ENCODE measurements at places on chromosomes 6 and 20.

- no peak for DNase-seq
Observed at GRCh38 chr20:9021699-9022098, 47.2 kb upstream of the PLCB4 start.

DNA sequence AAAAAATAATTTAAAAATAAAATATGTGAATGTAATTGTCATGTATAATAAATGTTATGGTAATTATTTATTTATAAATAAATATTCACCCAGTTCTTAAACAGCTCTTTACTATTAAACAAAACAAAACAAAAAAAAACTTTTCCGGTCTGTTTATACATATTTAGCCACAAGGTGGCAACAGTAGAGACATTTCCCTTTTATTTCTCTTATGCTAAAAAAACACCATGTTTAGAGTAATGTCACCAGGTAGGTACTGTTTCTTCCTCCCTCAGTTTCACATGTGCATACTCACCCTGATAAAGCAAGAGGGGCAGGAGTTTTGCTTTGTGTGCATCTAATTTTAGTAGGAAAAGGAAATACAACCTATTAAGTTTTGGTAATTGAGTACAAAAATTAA lies 610.4 kb upstream of the IMPG1 start:
- peak; percentile 9 for DNase-seq

- DNase-seq = no peak
Observed at GRCh38 chr6:166560222-166560621, 26.3 kb downstream of the RAMACL start.

DNA sequence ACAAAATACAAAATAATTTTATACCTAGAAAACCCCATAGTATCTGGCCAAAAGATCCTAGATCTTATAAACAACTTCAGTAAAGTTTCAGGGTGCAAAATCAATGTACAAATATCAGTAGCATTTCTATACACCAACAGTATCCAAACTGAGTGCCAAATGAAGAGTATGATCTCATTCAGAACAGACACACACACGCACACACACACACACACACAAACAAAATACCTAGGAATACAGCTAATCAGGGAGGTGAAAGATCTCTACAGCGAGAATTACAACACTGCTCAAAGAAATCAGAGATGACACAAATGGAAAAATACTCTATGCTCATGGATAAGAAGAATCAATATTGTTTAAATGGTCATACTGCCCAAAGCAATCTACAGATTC lies 49.2 kb downstream of the TOMM6 start:
- peak; percentile 10 for DNase-seq

DNA sequence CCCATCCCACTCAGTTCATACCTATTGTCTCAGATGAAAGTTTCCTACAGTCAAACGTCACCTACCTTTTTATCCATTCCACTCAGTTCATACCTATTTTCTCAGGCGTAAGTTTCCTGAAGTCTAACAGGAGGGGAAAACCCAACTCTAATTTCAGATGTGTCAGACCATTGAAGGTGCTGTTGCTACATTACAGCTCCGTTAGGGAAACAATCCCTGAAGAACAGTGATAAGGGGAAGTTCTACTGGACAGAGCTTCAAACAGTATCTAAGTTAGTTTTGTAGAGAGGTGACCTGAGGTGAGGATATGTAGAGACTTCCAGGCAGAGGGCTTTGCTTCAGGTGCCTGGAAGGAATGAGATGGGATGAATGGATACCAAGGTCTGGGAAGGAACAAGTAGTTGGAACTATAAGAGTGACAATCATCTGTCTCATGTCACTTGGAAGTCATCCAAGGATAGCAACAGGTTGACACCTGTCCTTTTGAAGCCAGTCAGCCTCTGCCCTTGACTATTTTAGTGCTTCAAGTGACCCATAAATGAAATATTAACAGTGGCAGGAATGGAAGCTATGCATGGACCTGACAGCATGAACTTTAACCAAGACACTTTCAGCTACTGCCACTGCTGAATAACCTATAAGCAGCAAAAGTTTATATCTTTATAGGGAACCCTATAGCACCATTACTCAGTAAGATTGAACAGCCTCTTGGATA lies 191.6 kb upstream of the MOCS1 start:
- DNase-seq = no peak

- DNase-seq = no peak
Observed at GRCh38 chr20:24768201-24768636, 180.8 kb upstream of the CST7 start.

DNA sequence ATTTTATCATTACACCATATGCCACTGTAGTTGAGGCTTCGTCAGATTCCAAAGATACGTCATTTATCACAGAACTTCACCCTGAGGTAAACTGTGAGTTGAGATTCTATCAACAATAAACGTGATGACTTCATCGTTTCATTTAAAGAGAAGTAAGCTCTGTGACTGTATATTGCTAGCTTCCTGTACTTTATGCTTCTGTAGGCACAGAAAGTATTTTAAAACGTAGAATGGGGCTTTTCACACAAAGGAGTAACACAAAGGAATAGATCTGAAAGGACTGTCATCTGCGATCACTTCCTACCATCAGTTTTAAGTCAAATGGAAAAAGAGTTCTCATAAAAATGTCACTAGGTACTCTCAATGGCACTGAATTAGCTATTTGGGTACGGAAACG lies 234.4 kb upstream of the MCHR2 start:
- no peak for DNase-seq

GRCh38 chr6:3353213-3353903 lies 94.6 kb downstream of the PSMG4 start:
- DNase-seq = no peak

DNA sequence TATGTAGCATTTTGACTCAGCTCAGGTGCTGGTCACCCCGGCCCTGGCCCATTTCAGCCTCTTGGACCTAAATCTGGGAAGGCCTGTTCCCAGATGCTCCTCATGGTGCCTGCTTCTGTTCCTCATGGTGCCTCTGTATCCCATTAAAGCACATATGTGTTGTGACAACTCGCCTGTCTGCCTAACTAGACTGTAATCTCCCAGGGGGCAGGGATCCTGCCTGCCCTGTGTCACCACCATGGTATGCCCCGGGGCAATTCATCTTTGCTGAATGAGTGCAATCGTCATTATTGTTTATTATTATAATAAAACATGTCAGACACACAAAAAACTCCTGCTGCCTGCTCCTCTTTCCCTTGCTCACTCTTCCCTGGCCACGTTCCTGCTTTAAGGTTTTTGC lies 62.0 kb downstream of the ZFP64 start:
- DNase-seq = peak; percentile 13

GRCh38 chr6:81751388-81752083 lies 945 bp downstream of the TENT5A start:
- DNase-seq = peak; percentile 44

GRCh38 chr6:56620229-56620868 lies 22.3 kb downstream of the DST start:
- no peak for DNase-seq

- peak; percentile 88 for DNase-seq
Observed at GRCh38 chr6:149026530-149026942, 279.7 kb downstream of the UST start.

DNA sequence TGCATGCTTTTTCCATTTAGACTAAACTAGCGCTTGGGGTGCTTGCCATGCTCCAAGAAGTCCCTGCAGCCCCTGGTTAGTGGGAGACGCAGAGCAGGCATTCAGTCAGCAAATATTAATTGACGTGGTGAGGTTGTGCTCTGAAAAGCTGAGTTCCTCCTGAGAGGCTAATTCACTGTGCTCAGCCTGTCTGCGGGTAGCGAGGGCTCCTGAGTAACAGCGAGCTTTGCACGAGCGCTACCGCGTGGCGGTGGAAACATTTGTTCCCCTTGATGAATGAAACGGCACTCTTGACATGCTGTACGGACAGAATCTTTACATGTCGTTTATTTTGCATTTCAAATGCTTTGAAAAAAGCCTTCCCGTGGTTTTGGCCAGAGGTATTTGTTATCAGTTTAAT lies 170.6 kb upstream of the AGPAT4 start:
- DNase-seq = peak; percentile 73

GRCh38 chr6:34872332-34872731 lies 15.5 kb downstream of the TAF11 start:
- no peak for DNase-seq

DNA sequence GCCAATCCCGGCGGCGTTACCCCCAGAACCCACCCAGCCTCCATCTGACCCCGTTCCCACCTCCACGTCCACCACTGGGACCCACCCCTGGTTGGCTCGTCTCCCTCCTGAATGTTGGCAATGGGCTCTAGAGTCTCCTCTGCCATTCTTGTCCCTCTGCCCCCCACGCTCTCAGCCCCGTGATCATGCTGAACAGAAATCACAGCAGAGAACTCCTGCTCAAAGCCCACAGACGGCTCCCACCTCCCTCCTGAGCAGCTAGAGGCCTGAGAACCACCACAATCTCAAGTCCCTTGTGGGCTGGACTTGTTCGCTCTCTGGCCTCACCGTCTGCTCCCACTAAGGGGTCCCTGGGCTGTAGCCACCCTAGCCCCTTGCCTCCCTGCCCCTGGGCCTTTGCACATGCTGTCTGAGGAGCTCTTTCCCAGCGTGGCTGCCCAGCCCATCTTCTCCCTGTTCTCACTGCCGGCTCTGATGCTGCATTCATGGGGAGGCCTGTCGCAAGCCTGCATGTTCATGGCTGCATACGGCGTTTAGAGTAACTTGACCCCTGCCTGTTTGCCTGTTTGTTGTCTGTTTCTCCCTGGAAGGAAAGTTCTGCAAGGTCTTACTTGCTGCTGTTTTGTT lies 11.2 kb upstream of the FRMD1 start:
- no peak for DNase-seq

DNA sequence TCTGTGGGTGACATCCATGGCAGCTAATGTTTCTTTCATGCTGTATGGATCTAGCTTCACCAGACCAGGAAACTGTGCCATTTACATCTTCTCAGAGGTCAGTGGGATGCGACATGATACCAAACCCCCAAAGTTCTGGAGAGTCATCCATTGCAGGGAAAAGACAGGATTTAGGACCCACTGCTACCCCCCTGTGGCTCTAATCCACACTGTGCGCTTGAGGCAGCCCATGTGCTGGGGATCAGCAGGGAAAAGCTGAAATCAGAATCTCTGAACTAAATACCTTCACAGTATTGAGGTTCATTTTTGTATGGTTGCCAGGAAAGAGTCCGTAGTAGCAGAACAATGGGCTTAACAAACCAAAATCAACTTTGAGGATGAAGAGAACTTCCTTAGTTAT lies 164.4 kb downstream of the TMEM242 start:
- no peak for DNase-seq

- DNase-seq = peak; percentile 14
Observed at GRCh38 chr6:107386340-107386739, 73.0 kb downstream of the PDSS2 start.

DNA sequence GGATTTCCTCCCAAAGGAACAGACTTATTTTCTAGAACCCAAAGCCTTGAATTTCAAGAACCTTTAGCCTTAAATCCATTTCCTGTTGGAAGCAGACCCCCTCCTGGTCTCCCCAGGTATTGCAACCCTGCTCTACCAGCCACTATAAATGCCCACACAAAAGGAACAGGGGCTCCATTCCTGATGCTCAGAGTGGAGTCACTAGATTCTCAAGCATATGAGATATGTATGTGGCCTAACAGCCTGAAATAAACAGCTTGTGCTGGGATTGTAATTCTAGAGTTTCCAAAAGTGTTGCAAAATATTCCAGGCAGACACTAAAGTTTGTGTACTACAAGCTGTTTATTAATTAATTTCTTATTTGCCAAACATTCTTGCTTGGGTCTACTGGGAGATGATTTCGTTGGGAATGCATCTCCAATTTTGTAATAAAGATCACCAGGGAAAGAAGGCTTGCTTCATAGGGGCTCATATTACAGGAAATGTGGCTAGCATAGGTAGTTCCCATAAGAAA lies 44.8 kb downstream of the RIPOR3 start:
- DNase-seq = peak; percentile 68

- no peak for DNase-seq
Observed at GRCh38 chr20:36881331-36881730, 5.4 kb downstream of the TLDC2 start.

DNA sequence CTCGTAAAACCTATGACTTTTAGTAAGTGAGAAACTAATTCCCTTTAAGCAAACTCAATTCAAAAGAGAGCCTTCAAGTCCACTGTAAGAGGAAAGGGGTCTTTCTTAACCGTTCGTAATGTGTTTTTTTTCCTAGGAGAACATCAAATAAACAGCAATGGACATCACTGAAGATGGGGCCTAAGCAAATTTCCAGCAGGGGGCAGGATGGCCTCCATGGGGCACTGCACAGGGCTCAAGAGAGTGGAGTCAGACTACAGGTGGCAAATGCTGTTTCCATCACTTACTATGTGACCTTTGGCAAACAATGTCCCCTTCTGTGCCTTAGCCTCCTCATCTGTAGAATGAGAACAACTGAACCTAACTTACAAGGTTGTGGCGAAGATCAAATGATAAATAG lies 88.7 kb downstream of the ARHGAP18 start:
- DNase-seq = no peak

GRCh38 chr6:62229231-62229630 lies 56.8 kb downstream of the KHDRBS2 start:
- no peak for DNase-seq

DNA sequence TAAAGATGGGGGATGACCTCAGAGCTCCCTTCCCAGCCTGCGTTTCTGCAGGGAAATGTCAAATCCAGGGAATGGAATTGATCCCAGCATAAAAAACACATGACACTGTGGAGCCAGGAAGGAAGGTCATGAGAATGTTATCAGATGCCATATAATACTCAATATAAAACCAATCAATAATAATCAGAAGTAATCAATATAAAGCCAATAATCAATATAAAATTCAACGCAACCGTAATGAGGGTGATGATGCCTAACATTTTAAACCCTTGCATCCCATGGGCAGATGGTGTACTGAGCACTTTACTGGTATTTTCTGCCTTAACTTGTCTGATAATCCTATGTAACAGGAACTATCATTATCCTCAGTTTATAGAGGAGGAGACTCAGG lies 30.1 kb upstream of the SULF2 start:
- no peak for DNase-seq

GRCh38 chr6:106488494-106489370 lies 128.2 kb downstream of the CRYBG1 start:
- DNase-seq = peak; percentile 42

- no peak for DNase-seq
Observed at GRCh38 chr6:83574783-83575182, 62.4 kb downstream of the PRSS35 start.
